Stimulated activated CD8-positive, alpha-beta memory T cell treated with anti-CD3 and anti-CD28 coated beads, Interleukin-4, amount 100 ng/mL, for 1 hour (primary cell): ENCODE measurements at places on chromosomes 7 and 10.

- no peak for DNase-seq
These were observed 20.1 kb downstream of the LRRC20 start for GRCh38 chr10:70362328-70362727.

DNA sequence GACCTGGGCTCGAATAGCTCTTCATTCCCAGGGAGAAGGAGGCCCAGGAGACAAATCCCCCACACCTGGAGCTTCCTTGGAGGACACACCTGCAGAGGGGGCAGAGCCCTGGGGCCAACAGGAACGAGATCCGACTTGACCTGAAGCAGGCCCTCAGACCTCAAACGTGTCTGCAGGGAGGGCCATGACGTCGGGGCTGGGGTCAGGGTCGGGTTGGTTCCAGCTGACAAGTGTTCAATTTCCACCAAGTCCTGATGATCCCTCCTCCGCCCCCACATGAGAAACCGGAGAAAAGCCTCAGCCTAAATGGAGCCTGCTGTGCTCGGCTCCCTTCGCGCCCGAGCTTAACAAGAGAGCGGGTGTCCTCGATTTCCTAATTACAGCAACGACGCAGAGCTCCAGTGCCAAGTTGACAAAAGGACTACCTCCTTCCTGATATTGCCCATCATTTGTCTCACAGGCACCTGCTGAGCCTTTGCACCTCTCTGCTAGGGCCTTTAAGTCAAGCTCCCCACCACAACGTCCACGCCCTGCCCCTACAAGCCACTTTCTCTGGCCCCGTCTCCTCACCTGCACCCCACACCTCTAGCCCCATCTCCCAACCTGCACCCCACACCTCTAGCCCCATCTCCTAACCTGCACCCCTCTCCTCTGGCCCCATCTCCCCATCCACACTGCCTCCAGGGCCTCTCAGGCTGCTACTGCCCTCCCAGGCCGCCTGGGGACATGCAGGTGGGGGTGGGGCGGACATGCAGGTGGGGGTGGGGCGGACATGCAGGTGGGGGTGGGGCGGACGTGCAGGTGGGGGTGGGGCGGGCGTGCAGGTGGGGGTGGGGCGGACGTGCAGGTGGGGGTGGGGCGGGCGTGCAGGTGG lies 519.4 kb downstream of the GLRX3 start:
- no peak for DNase-seq

DNA sequence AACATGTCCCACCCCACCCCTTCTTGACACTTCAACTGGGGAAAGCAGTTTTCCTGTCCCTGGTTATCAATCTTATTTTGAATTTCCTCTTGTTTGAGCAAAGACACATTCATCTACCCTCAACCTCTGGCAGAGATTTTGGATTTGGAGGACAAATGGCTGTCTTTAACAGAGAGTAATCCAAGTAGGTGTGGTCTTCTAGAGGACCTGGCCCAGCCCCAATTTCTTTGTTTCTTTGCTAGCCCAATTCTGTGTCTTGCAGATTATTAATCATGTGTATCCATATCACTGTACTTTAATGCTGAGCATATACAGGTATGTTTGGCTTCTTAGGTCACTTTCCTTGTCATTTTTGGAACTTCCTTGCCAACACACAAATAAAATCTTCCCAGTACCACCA lies 58.8 kb upstream of the ADCY1 start:
- no peak for DNase-seq

DNA sequence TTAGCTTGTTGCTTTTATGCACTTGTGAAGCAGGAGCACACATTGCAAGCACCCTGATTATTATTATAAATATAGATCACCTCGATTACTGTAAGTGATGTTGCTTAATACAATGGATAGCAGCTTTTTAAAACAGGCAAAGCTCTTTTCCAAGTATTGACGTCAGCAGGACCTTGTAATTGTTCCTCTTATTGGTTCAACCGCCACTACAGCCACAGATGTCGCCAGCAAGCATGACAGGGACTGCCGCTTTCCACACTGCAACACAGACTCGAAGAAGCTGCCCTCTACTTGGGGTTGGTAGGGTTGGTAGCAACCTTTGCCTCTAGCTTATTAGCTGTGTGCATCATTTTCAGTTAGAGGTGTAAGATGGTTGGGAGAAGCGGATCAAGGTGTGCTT lies 167.6 kb downstream of the ZNF365 start:
- DNase-seq = no peak

DNA sequence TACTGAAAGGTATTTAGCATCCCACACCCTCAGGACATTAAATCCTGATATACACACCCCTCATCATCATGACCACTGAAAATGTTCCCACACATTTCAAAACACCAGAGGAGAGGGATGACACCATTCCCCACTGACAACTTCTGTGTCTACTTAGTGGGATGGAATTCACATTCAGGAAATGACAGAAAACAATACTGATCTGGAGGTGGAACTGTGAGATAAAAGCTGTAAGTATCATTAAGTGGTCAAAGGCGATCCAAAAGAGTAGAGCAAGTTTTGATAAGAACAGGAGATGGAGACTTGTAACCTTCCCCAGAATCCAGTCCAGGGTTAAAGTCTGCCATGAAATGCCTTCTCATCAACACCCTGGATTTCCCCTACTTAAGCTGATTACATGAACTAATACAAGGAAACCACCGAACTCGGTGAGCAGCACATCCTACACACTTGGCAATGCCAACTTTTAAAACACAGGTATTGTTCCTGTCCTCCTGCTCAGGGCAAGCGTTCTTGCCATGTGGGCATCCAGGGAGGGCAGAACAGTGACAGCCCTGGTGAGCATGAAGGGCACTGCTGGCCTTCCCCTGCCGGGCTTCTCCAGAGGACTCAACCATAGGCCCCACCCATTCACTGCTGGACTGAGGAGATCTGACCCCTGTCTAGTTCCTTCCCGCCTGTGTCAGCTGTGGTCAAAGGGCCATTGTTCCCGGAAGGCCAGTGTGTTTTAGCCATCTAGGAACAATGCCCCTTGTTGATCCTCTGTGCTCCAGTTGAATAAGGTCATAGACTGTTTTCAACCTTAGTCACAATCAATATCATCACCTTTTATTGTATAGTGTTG lies 85.0 kb downstream of the SGMS1 start:
- DNase-seq = no peak

GRCh38 chr7:31432836-31433340 lies 81.0 kb upstream of the ITPRID1 start:
- no peak for DNase-seq

DNA sequence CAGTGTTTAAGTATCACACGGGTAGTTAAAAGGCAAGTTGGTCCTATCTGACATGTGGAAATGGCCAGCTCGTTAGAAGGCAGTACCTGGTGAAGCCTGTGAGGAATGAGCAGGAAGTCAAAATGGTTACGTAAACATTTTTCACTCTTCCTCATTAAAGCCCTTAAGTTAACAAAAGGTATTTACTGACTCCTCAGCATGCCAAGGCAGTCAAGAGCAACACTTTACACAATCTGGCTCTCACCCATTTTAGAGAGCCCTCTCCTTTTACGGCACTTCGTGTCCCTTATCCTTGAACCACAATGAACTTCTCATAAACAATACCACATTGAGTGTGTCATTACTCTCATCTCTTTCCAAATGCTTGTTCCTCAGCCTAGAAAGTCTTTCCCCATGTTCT lies 11.0 kb upstream of the RSBN1L start:
- DNase-seq = no peak

- no peak for DNase-seq
These were observed 38.9 kb downstream of the NKX6-2 start for GRCh38 chr10:132746801-132747625.

GRCh38 chr10:71493741-71494140 lies 97.0 kb downstream of the CDH23 start:
- DNase-seq = no peak

DNA sequence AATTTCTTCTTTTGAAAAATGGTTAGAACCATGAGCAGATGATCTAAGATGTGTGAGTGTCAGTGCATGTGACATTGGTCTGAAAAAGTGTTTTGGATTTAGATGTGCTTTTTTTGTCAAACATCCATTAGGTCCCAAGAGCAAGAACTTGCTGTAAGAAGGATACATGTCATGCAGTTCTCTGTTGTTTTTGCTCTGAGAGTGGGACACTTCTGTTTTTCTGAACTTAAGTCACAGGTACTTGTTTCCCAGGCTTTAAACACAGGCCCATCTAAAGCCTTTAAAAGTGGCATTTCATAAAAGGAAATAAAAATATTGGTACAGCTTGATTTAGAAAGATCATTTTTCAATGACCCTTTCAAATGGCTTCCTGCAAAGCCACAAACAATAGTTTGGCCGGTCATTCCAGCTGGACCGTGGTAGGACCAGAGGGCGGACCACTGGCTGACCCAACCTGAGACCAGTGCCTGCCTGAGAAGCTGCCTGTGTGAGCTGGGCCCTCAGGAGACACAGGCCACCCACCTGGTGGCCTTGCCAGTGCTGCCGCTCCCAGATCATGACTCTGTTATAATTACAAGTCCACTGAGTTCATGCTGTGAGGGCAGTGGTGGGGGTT lies 92.7 kb downstream of the EEPD1 start:
- DNase-seq = no peak

DNA sequence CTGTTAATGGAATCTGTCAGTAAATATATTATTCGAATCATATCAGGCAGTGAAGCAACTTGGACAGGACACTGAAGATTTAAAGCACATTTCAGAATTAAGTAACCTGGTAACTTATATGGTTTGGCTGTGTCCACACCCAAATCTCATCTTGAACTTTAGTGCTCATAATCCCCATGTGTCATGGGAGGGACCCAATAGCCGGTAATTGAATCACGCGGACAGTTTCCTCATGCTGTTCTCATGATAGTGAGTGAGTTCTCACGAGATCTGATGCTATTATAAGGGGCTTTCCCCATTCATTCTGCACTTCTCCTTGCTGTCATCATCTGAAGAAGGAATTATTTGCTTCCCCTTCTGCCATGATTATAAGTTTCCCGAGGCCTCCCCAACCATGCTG lies 83.2 kb upstream of the COL1A2 start:
- no peak for DNase-seq

DNA sequence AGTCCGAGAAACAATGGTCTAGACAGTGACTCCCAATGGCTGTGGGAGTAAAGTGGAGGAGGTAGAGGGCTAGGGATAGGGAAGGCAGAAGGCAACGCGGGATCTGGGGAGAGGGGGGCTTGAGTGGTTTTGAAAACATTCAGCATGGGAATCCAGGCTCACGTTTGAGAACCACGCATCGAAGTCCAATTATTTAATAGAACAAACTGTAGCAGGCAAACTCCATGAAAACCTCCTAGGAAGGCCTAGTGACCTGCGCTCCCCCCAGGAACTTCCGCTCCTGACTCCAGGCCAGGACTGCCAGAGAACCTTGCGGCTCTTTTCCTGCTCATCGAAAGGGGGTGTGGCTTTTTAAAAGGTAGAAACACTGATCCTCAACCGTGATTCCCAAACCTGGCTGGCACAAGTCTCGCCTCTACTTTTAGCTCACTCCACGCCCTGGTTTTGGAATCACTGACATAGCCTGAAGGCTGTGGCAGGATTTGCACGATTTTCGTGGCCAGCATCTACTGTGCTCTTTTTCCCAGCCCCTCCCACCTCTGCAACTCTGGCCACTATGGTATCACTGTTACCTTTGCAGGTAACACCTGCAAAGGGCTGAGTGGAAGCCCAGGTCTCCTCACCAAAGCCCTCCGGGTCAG lies 43.4 kb downstream of the MYOF start:
- no peak for DNase-seq

GRCh38 chr7:149261316-149261828 lies 624 bp upstream of the ZNF783 start:
- DNase-seq = no peak

DNA sequence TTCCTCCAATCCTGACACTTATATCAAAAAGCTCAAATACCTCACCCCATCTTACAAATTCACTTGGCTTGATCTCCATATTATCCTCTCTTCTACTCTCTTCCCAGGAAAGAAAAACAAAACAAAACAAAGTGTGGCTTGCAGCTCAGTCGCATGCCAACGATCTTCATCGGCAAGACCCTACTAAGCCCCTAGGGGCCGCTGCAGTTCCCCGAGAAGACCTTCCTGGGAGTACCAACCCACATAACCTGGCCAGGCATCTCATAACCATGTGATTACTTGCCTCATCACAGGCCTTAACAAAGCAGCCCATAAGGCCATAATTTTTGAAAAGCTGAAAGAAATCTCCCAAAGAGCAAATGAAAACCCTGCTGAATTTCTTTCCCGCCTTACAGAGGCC lies 103.7 kb downstream of the ZNF92 start:
- no peak for DNase-seq

GRCh38 chr10:117175215-117175900 lies 21.9 kb upstream of the KCNK18 start:
- DNase-seq = no peak

- no peak for DNase-seq
These were observed 169.5 kb upstream of the CHRM2 start for GRCh38 chr7:136698977-136699376.

DNA sequence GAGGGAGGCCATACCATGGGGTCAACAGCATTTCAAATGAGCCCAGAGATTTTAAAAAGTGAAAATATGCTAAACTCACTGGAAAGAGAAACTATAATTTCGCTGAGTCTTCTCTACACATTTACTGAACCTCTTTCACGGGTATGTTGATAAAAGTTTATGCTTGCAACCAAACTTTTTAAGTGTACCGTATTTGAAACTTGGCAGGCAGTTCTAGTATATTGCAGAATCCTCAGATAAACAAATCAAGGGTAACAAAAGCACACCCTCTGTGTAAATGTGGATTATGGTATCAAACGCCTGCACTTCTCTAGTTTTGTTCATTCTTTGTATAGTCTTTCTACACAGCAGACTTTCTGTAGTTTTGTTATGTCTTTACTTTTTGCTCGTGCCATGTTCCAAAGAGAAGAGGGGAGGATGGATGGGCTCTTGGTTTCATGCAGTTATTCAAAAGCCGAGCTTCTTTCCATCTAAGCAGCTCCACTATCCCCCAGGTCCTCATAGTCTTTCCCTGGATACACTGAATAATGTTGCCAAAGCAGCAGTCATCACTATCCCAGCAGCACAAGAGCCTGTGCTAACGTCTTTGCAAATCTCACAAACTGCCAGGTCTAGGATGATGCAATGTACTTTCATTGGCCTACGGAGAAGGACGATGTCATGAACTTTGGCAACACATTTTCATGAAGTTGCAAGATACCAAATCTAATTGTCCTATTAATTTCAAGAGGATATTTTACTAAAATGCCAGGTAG lies 131.2 kb downstream of the MPP7 start:
- DNase-seq = no peak

DNA sequence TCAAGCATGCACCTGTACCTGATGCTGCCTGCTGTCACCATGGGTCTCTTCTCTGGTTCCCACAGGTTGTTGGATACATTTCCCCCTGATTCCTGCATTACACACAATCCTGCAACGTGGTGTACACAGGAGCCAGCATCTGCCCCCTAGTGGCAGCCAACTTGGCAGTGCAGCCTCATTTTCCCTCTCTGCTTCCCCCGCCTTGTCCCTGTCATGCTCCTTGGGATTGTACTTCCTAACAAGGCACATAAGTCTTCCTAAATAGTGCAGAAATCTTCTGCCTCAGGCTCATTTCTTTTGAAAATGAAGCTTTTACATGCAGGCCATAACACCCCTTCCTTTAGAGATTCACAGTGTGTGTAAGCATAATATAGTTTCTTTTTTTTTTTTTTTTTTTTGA lies 387.5 kb downstream of the CCSER2 start:
- no peak for DNase-seq
